Activated CD4-positive, alpha-beta T cell treated with anti-CD3 and anti-CD28 coated beads, Interleukin-2, amount 10 ng/mL, durations not matched to agents 24 days and 14 days (primary cell): ENCODE measurements at places on chromosomes 5 and 9. TPM values are rescaled to one million over a fixed set of nuclear protein-coding genes. Genes with fewer than 3 reads are reported as not detected.

DNA sequence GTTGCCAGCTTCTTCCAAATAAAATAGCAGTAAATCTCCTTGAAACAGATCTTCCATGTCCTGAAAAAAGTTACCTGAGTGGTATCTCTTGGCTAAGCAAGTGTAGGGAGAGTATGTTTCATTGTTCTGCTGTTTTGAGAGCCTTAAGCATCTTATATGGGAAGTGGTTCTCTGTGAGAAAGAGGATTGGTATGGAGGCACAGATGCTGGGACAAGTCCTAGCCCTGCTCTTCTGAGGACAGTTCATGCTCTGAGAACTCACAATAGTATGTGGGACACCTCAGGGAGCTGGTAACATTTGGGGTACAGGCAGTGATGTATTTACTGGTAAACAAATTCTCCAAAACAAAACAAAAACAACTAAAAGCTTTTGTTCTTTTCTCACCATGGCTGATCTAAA is 2.0 kb downstream of the PPP3R2 start:
- no peak for DNase-seq

- DNase-seq: no peak
Measured at GRCh38 chr5:135395451-135395850, 3.6 kb downstream of the MACROH2A1 start.

DNA sequence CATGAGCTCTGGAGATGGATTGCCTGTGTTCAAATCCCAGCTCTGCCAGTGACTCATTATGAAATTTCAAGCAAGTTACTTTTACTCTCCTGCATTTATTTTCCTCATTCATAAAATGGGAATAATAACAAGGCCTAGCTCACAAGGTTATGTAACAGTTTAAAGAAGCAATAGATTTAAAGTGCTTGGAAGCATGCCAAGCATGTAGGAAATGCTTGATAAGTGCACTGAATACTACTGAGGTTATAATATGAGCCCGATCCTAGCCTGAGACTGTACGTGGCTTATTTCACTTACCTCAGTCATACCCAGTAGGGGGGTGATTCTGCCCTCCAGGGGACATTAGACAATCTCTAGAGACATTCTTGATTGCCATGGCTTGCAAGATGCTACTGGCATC is 734.1 kb upstream of the WWC1 start:
- no peak for DNase-seq

DNA sequence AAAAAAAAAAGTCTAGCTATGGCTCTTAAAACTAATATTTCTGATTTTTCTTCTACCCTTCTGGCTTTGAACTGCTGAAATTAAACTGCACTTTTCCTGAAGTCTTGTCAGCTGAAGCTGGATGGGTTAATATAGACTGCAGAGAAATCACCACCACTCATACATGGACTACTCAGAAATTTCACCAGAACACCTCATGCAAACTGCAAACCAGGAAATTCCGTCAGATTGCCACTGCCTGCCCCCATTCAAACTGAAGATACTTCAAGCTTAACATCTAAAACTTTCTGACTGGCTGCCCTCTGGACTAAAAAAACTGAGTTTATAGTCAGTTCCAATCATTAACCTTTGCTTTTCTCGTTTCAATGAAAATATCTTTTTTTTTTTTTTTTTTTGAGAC is 11.6 kb upstream of the ANXA2R start:
- DNase-seq: no peak

DNA sequence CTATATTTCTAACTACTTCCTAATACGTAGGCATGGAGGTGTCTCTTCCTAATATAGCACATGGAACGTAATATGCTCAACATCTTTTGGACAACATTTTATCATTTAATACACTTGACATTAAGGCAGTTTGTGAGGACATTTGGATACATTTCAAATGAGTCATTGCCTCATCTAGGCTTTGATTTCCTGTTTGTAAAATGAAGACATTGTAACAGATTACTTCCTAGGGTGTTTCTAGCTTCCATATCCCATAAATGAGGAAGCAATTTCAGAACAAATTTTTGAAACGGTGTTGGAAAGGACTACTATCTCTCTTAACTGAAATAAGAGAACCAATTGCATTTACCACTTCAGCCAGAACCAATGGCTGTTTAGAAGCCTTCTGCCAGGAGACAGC is 38.7 kb downstream of the SLC28A3 start:
- DNase-seq: no peak

Gene NNT
- 52.2 and 59.1 TPM in 2 replicates for total RNA-seq

Gene PTPN3
- total RNA-seq: 3.6 and 3.8 TPM in 2 replicates

Gene HTR1A
- total RNA-seq: not detected in 2 replicates
